ENCODE measurements at places on chromosomes 2 and 18. TPM values are rescaled to one million over a fixed set of nuclear protein-coding genes. Genes with fewer than 3 reads are reported as not detected.
A peak's percentile ranks its signal among the peaks of the same experiment; 100 is the strongest.

DNA sequence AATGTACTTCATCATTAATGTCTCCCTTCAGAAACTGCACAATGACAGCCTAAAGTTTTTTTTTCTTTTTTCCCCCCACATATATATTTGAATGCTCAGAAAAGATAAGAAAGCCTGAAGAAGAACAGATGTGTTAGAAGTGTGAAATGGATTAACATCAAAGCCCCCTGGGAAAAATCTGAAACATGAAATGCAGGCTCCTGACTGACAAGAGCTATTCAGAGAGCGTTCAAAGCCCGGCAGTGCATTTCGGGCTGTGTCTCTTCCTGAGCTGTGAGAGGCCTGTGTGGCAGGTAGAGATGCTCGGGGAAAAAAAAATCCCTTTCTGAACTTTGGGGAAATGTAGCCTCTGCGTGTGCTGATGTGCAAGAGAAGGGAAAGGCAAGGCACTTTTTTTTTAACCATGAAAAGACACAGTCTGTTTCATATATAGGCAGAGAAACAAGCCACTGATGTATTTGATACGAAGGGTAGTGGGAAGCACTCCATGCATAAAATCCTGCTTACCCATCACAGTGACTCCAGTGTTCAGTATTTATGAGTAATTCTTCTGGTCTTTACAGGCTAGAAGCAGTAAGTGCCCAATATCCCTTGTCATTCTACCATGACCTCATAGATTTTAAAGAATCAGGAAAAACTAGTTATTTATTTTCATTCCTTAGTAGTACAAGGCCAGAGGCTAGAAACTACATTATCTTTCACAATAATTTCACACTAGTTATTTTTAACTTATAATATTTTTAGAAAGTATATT, 1574.2 kb upstream of the PIK3C3 start:
- DNase-seq: no peak

DNA sequence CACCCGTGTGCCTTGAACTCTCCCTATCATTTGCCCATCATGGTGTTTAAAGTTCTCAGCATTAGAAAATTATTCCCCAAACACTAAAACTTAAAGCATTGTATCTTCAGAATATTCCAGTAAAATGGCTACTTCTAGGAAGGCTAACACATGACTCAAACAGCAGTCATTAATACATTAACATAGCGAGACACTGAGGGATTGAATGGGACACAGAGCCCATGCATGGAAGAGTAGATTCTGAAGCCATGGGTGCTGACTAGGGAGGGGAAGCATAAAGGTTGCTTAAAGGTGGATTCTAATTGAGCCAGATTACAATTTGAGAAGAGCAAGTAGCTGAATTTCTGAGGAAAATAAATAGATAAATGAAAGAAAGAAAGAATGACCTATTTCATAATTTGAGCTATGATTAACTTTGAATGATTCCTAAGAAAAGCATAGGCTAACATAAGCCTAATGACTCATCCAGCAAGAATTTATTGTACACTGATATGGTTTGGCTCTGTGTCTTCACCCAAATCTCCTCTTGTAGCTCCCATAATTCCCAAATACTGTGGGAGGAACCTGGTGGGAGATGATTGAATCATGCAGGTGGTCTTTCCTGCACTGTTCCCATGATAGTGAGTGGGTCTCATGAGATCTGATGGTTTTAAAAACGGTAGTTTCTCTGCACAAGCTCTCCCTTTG, 79.8 kb upstream of the PIK3C3 start:
- DNase-seq: peak; percentile 35

GRCh38 chr2:29105375-29105774, 9.8 kb upstream of the CLIP4 start:
- DNase-seq: no peak

The HJURP gene
- total RNA-seq: 1.1 TPM

The CPO gene
- total RNA-seq: not detected

Measured in fibroblast of the aortic adventitia (primary cell).